ENCODE measurements at places on chromosomes 7 and 10.

DNA sequence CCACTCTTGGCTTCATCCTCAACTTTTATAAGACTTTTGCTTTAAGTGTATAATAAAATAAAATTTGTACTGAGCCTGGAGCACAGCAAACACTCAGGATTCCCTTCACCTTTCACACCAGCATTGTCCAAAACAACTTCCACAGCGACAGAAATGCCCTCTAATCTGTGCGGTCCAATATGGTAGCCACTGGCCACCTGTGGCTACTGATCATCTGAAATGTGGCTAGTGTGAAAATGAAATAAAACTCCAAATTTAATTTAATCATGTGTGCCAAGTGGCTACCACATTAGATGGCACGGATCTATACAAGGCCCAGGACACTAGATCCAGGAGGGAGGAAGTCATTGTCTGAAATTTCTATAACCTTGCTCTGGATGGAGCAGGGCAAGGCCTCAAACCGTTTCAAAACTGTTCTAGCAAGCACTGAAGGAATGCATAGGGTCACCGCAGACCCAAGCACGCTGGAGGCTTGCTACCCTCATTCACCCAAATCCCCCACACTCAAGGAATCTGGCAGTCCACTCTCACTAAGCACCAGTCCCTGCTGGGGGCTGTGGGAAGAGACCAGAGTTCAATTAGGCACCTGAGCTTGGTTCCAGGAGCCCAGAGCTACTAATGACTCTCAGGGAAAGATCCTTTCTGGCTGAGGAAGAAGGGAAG is 6.3 kb upstream of the MYO1G start:
- DNase-seq: no peak

- DNase-seq: no peak
These were observed 189.6 kb downstream of the TNS3 start for GRCh38 chr7:47392241-47392759.

- DNase-seq: no peak
These were observed 10.4 kb upstream of the ZNF22 start for GRCh38 chr10:44990302-44990655.

GRCh38 chr10:133237588-133238465 is at the start of gene VENTX:
VENTX (plus strand) TSS chr10:133237855; CDS start chr10:133237915, 60 bp downstream.
- no peak for DNase-seq

GRCh38 chr10:91653219-91653870 is 20.5 kb upstream of the PPP1R3C start:
- DNase-seq: no peak

- no peak for DNase-seq
These were observed 359.8 kb upstream of the KLF6 start for GRCh38 chr10:4144817-4145216.

GRCh38 chr10:83076443-83076842 is 1062.9 kb upstream of the GHITM start:
- DNase-seq: no peak

- DNase-seq: no peak
These were observed 53.5 kb downstream of the DNAJC12 start for GRCh38 chr10:67784474-67784873.

DNA sequence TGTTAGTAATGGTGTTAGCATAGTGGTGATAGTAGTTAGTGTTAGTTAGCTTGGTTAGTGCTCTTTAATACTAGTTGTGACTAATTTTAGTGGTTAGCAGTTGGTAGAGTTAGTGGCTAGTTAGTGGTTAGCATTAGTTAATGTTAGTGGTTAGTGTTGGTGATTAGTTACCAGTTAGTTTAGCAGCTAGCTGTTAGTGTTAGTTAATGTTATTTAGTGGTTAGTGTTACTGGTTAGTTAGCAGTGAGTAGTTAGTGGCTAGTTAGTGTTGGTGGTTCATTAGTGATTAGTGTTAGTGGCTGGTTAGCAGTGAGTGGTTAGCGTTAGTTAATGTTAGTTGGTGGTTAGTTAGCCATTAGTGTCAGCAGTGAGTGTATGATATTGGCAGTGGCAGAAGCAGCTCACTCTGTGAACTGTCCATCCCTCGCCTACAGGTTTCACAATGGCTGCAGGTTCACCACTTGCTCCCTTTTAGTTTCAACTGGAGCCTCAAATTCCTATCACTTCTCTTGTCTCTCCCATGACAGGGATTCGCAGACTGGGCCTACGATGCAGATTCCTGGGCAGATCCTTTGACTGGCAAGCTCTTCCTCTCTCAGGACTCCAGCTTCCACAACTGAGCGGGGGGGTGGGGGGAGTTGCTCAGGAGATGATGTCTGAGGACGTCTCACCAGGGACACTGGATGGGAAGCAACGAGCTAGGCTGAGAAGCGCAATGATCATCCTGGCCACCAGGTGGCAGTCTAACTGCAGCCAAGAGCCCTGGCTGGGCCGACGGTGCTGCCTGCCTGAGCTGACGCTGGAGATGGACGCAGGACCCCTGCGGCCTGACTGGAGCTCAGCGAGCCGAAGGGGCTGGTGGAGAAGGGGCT is 19.5 kb downstream of the GHRHR start:
- peak; percentile 67 for DNase-seq

DNA sequence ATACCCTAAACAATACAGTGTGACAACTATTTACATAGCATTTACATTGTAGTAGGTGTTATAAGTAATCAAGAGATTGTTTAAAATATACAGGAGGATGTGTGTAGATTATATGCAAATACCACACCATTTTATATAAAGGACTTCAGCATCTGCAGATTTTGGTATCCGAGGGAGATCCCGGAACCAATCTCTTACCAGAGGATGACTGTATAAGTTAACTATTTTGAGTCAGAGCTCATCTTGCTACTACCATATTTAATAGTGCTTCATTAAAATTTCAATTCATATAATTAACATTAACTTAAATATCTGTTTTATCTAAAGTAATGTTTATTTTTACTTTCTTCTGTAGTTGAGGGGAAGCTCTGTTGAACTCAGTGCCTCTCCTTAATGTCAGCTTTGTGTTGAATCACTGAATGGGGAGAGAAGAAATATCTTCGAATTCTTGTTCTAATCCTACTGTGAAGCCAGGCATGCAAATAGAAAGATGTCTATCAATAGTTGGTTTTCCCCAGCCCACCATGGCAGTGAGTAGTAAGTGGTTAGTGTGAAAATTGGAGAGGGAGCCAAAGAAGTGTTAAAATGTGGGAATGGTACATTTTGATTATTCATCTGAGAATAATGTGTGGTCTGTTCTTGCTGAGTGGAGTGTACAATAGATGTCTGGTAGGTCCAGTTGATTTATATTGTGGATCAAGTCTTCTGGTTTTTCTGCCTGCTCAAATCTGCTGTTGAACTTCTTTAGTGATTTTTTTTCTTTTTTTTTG is 90.1 kb upstream of the CYP26C1 start:
- no peak for DNase-seq

DNA sequence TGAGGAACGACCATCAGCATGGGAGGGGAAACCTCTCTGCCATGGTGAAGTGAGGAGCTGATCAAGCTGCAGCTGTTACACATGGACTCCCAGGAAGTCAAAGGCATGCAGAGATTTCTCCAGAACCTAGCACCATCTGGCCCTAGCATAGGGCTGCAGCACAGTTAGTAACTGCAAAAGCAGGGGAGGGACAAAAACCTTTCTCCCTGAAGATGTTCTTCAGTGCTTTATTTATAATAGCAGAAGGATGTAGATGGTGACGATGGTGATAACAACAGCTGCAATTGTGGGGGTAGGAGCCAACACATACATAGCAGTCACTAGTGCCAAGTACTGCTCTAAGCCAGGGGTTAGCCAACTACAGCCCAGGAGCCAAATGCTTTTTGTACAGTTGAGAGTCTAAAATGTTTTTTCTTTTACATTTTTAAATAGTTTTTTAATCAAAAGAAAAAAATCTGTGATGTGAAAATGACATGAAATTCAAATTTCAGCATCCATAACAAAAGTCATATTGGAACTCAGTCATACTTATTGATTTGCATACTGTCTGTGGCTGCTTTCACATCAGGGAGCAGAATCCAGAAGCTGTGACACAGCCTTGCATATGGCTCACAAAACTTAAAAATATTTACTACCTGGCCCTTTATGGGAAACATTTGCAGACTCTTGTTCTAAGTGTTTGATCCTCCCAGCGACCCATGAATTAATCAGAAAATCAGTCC is 299.5 kb downstream of the ELMO1 start:
- no peak for DNase-seq

DNA sequence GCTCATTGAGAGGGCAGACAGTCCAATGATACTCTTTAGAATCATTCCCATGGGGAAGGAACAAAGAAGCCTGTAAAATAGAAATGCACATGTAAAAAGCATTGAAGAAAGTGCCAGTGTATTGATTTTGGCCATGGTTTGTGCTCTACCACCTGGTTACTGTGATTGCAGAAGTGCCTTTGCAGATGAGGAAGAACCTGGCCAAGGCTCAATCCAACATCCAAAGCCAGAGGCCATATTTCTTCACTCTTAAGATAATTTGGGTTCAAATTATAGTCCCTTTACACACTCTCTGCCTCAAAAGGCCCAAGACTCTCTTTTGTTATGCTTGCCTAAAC is 122.1 kb downstream of the EGFR start:
- no peak for DNase-seq

- no peak for DNase-seq
These were observed 48.7 kb upstream of the ZMIZ1 start for GRCh38 chr10:79020015-79020491.

DNA sequence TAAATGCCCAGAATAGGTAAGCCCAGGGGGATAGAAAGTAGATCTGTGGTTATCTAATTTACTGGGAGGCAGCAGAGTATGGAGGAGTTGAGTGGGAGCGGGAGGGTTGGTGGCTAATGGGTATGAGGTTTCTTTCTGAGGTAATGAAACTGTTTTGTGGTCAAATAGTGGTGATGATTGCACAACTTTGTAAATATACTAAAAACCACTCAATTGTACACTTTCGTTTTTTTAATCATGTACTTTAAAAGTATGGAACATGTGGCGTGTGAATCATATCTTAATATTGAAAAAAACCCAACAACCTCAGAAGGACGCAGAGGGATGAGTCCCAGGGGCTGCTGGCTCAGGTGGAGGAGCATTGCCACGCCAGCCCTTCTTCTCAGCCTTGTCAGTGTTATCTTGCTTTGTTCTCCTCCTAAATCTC is 118.1 kb downstream of the WDR11 start:
- DNase-seq: no peak

GRCh38 chr7:1028044-1028770 is 16.1 kb upstream of the GPR146 start:
- DNase-seq: peak; percentile 82

- no peak for DNase-seq
These were observed 35.0 kb downstream of the SH3PXD2A start for GRCh38 chr10:103820101-103821062.

DNA sequence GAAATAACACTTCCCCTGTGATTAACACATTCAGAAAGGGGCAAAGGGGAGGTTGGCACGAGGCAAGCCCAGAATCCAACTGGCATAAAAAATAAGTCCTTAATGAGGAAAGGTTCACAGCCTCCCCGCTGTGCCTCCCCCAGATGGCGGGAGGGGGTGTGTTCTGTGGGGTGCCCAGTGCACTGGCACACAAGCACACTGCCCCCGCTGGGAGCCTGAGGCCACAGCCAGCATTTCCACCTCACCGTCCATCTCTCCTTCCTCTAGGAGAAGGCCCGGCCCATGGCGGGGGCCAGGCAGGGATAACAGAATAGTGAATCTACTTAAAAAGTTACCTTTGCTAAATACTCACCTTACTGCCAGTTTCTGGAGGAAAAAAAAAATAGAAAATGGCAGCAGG is 43.2 kb downstream of the PRKAG2 start:
- no peak for DNase-seq

DNA sequence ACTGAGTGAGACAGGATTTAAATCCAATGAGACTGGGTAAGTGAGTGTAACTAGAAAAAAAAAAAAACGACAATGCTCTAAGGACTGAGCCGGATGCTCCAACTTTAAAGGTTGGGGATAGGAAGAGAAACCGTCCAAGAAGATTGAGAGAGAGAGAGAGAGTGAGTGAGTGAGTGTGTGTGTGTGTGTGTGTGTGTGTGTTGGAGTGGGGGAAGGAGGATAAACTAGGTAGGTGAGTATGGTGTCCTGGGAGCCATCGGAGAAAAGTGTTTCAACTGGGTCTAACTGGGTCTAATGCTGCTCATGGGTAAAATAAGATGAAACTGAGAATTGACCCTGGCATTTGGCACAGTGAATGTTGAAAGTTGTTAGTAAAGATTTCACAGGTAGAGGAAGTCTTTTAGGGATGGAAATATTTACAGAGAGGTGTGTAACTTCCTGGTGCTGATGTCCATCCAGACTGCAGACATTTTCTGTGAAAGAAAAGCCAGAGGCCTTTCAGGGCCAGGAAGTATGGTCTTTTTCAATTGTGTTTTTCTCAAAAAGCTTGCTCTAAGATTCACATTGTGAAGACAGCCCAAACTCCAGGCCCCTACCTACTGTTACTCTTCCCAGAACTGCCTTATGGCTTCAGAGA is 14.2 kb downstream of the ENTPD1 start:
- no peak for DNase-seq

DNA sequence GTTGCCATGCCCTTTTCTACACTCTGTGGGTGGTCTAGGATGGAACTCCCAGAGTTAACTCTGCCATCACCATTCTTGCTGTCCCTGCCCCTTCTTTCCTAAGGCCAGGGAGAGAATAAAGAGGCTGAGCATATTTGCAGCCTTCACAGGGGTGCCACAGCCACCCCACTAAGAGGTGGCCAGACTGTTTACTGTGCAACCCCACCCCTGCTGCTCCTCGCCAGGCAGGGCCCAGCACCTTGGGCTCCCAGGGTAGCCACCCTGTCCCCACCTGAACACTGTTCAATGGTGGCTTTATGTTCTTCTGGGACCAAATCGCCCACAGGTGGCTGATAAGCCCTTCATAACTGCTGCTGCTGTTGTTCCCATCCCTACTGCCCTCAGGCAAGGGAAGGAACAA is 198.9 kb downstream of the SNX13 start:
- no peak for DNase-seq

GRCh38 chr7:151406051-151406875 is 3.6 kb downstream of the WDR86 start:
- no peak for DNase-seq

- no peak for DNase-seq
These were observed 44.2 kb downstream of the HERPUD2 start for GRCh38 chr7:35650751-35651150.

GRCh38 chr10:105037022-105037421 is 395.9 kb downstream of the SORCS3 start:
- DNase-seq: no peak

GRCh38 chr10:9825491-9826018 is 1192.1 kb upstream of the CELF2 start:
- no peak for DNase-seq

DNA sequence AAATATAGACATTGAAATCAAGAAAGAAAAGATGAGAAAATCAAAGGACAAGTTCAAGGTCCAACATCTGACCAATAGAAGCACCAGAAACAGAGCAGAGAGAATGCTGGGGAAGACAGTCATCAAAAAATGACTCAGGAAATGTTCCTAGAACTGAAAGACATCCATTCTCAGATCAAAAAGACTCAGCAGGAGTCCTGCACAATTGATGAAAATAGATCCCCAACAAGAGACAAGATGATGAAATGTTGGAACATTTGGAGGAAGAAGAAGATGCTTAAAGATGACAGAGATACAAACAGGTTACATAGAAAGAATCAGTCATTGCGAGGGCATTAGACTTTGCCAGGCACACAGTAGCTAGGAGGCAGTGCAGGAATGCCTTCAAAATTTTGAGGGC is 30.0 kb upstream of the EIF5AL1 start:
- DNase-seq: no peak

GRCh38 chr10:96082748-96083147 is 39.4 kb downstream of the CCNJ start:
- DNase-seq: no peak

Measured in CD4-positive, alpha-beta T cell treated with Interleukin-2 at 100 ng/mL for 4 hours (primary cell).